C1 segment of cervical spinal cord (tissue), 14 donors: ENCODE measurements at places on chromosomes 13 and 19.

DNA sequence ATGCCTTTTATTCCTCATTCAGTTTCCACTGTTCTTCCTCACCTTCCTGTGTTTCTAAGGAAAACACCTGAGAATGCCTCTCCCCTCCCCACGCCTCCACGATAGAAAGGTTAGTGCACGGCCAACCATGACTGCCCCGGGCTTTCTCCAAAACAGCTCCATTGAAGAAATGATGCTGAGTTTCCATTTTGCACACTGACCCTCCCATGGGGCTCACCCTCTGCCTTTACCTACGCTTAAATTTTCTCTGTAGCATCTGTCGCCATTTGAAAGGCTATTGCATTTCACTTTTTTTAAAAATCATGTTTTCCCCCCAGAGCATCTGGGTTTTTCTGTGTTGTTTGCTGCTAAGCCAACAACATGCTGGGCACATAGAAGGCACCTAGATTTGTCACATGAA, 48.2 kb downstream of the ABCC4 start:
- no peak for DNase-seq

DNA sequence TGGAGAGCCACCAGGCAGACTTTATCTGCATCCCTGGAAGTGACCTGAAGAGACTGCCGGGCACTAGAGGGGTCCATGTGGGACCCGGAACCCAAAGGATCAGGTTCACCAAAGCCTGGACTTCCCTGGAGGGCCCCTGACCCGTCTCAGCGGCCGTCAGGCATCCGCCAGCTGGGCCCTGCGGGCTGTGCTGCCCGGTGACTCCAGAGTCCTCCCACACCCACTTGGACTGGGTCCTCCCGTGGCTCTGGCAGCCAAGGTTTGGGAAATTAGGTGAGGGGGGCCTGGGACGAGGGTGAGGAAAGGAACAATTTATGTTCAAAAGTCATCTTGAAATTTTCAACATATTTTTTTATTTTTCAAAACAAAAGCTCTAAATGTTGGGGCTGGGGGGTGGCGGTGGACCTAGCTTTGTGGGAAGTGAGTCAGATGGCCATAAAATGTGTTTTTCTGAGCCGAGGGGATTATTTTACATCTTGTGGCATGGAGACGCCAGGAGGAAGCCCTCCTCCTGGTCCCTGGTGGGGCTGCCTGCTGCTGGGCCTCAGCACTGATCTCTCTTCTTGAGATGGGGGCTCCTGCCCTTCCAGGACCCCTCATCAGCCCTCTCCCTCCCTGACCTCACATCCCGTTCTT, 20.2 kb downstream of the CEBPA start:
- DNase-seq: no peak

- no peak for DNase-seq
Observed at GRCh38 chr13:106449096-106449495, 86.4 kb downstream of the EFNB2 start.

DNA sequence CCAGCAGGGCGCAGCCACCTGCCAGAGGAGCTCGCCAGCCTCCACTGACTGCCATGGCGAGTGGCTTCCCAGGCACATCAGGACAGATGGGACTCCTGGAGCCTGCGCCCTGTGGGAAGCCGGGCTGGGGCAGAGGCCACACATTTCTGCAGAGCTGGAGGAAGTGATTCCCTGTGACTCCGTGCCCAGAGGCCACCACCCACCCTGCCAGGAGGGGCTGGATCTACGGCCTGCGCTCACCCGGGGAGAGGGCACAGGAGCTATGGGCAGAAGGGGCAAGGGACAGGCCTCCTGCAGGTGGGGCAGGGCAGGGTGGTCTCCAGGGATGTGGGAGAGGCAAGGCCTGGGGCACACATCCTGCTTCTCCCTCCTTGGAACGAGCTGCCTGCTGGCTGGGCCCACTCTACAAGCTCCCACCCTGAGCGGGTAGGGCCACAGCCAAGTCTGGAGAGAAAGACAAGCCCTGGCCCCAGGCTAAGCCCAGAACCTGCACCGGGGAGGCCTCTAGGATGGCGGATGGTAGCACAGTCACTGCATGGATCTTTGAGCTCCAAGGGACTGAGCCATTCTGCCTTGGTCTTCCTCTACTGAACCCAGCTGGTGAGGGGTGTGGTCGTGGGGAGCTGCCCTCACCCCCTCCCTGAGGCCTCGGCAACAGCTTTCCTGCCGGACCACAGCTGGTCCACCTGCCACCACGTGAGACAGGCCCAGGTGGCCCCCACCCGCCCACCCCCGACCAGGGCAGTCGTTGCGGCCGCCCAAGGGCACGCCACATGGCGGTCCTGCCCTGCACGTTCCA, 40.6 kb downstream of the CEBPG start:
- no peak for DNase-seq

DNA sequence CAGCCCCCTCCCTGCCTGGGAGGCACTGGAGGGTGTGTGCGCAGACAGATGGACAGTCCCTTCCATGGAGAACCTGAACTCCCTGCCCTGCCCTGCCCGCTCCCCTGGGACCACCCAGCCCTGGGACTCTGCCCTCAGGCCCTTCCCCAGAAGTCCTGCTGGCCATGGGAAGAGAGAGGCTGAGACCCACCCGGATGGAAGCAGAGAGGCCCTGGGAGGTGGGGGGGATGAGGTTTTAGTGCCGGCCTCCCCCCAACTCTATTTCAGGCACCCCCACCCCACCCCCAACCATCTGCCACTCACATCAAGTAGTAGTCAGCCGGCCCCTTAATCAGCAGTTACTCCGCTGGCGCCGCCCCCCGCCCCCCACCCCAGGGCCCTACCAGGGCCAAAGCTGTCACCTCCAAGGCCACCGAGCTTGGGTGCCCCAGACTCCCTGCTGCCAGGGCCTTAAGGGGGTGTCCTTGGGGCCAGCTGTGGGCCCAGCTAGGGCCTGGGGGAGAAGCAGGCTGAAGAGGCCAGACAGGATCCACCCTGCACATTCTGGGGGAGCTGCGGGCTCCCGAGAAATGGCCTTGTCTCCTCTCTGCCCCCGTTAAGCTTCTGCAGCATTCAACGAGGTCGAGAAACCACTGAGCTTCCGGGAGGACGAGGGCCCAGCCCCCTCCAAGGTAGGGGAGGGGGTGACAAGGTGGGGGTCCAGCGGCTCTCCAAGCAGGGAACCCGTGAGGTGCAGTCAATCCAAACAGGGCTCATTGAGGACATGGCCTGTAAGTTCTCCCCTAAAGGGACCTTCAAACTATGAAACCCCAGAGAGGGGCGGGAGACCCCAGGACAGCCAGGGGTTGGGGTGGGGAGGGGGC, 17.4 kb downstream of the NMRK2 start:
- no peak for DNase-seq

- no peak for DNase-seq
Observed at GRCh38 chr13:110228936-110229904, 77.7 kb downstream of the COL4A1 start.

- no peak for DNase-seq
Observed at GRCh38 chr13:97944396-97945029, 9.0 kb upstream of the IPO5 start.

DNA sequence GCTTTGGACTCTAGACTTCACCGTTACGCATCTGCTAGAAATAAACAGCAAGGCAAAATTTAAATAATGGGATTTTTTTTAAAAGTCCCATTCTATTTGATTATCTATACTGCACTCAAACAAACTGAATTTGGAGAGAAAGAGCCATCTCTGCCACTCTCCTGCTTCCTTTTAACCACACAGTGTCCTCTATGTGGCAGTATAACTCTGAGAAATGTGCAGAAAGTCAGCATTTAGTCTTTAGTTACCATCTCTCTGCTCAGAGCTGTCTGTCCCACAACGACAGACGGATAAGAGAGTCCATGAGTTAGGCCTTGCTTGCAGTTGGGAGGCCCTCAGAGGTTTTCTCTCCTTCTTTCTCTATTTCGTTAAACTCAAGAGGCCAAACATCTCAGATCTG, 21.2 kb downstream of the CCNA1 start:
- no peak for DNase-seq

GRCh38 chr13:27496536-27497273, 46.3 kb upstream of the MTIF3 start:
- no peak for DNase-seq

GRCh38 chr13:23018143-23018542, 162.6 kb upstream of the SGCG start:
- no peak for DNase-seq

DNA sequence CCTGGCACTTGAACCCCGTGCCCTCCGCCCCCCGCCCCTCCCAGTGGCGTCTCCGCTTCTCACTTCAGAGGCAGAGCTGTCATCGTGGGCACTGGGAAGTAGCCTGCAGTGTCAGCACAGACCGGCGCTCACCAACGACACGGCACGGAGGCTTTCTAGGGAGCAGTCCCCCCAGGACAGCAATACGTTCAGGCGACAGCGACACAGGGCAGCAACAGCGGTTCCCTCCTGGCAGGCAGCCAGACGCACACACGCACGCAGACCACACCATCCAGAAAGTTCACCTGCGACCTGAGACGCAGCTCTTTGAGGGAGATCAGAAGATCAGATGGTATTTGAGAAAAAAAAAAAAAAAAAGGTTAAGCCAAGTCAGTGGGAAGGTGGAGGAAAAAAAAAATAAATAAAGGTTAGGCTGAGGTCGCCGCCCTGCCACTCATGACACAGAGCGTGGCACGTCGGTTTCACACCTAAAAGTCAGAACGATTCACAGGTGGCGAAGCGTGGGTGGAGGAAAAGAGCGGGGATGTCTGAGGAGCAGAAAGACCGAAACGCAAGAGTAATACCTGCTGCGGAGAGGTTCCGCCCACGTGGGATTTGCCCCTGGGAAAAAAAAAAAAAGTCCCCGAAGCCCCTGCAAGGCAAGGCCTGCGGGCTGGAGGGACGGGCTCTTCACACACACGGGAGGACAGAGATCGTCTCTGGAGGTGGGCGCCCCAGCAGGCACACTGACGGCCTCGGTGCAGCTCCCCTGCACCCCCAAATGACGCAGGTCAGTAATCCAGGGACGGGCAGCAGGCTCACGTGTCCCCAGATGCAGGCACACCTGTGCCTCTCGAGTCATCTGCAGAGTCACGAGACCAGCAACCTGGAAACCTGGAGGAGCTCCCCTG, 94.5 kb downstream of the GNG7 start:
- no peak for DNase-seq
